Mammary epithelial cell (primary cell): ENCODE measurements at places on chromosomes 3 and 15. TPM values are rescaled to one million over a fixed set of nuclear protein-coding genes. Genes with fewer than 3 reads are reported as not detected.

DNA sequence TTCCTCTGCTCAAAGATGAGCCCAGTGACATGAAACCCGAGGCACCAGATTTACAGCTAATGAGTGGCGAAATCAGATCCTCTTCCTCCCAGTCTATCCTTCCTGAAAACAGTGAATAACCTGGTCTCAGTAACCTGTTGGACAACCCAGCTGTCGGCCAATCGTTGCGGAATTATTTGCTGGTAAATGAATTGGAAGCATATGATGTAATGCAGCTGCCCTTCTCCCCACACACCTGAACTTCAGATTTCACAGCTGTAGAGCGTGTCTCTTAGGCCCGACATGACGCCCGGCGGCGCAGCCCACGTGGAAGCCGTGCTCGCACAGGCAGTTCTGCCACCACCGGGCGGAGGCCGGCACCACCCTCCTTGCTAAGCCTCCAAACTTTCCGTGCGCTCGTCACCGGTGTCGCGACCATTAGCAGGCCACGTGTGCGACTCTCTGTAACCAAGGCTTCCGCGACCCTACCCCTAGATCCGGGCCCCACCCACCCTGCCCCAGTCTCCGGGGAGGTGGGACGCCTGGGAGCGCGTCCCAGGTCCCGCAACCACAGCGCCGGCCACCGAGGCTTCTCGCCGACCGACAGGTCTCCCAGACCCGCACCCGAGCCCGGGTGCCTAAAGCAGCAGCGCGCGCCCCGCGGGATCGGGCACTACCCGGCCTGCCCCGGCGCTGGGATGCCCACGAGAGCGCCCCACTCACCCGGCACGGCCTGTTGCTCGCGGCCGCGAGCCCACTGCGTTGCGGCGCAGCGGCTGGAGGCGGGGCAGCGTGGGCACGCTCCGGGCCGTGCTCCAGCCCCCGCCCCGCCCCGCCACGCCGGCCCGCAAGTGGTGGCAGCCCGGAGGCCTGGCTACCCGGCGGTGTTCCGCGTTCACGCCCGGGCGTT lies at the start of gene RIOX2:
TSS of gene RIOX2 (minus strand) at position 753 of the 889 bp plus-strand sequence. CDS start 4,838 bp downstream, outside the sequence.
- DNase-seq: peak; percentile 74

- DNase-seq: peak; percentile 71
These were observed 46.5 kb downstream of the CDC25A start for GRCh38 chr3:48141604-48142137.

DNA sequence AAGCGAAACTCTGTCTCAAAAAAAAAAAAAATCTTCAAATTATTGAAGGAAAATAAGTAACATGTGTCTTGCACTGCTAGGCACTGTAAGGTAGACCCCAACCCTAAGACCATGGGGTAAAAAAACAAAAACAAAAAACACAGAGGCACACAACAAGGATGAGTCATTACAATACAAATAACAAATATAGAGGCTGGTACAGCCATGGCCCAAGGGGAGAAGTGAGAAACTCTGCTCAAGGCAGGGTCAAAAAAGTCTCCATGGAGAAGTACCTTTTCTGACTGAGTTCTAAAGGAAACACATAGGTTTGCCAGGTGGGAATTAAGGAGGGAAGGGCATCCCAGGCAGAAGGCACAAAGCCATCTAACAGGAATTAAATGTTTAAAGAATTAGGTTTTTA lies 54.5 kb downstream of the TOP2B start:
- DNase-seq: no peak

DNA sequence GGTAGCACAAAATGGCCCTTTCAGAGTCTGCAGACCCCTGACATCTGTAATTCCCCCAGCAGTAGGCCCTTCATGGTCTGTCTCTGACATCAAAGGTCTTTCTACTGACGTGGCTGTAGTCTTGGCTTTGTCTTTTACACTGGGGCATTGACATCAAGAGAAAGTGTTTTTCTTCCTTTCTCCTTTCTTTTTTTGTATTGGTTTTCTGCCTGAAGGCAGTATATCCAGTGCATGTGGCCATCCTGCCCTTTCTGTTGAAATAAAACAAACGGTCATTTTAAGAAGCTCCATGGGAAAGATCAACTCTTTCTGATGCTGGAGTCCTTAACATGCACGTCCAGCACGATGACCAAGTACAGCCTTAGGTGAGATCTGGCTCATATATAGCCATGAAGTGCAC lies 106.8 kb upstream of the SAMMSON start:
- no peak for DNase-seq

- DNase-seq: no peak
These were observed 245.3 kb downstream of the BBX start for GRCh38 chr3:107767897-107768605.

- DNase-seq: peak; percentile 20
These were observed 122.2 kb downstream of the SYNPR start for GRCh38 chr3:63400246-63400860.

DNA sequence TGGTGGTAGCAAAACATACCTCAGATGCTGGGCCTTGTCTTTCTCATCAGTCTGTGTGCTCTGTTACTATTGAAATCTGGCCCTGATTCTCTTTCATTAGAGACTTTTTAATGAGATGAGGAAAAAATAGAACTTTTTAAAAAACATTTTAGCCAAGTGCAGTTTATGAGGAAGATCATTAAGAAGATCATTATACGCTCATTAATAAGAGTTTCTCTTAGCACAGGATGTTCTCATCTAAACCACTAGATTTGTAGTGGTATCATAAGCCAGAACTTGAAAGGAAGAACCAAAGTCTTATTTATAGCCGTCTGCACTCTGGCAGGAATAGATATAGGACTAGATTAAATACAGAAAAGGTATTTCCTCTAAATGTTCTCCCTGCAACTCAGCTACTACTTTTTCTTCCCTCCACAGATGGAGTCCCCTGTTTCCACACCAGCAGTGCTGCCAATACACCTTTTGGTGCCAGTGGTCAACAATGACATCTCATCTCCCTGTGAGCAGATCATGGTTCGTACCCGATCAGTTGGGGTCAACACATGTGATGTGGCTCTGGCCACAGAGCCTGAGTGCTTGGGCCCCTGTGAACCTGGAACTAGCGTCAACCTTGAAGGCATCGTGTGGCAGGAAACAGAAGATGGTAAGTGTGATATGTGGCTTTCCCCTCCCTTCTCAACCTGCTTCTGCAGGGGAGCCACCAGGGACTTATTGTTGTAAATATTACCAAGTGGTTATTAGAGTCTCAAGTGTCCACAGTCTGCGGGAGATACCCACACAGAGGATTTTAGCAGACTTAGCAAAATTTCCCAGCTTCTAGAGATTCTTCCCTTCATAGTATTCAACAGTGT lies 152.8 kb downstream of the RBPMS2 start:
- no peak for DNase-seq

- no peak for DNase-seq
These were observed 26.4 kb upstream of the GABPB1 start for GRCh38 chr15:50381438-50381837.

GRCh38 chr3:131883086-131883485 lies 151.7 kb downstream of the CPNE4 start:
- DNase-seq: peak; percentile 14

DNA sequence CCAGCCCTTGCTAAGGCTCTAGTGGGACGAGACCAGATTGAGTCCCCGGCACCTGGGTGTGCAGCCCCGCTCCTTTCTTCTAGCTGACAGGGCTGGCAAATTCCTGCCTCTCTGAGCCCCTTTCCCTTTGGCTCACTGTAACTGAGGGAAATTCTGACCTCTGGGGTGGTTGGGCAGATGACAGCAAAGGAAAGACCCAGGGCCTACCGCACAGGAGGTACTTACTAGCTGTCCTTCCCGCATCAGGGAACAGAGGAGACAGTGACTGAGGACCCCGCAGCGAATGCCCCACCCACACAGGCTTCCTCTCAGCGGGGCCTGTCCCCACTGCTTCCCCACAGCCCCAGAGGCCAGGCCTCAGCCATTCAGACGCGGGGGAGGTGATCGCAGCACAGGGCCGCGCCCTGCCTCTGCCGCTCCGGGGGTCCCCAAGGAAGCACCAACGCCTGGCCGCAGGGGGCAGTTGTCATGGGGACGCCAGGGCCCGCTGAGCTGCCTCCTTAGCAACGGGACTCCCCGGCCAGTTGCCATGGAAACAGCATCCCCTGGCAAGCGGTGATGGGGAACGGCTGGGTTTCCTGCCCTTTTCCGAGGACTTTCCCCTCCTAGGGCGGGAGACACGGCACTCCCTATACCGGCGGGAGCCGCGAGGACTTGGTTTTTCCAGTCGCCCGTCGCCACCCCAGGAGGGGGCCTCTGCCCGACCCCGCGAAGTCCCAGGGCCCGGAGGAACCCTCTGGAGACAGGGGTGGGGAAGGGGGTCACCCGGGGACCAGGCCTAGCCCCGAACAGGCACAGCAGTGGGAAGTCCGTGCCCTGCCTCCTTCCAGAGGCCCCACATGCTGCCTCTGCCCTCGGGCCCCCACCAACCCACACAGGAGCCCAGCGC lies 50.1 kb downstream of the HCN4 start:
- no peak for DNase-seq

Gene MYLK
- total RNA-seq: 44.4 and 103 TPM in 2 replicates

Gene RPP25
- 1.2 TPM for total RNA-seq
